ENCODE measurements at places on chromosomes 12 and 14.

GRCh38 chr14:38065106-38065762 is 142.5 kb upstream of the SSTR1 start:
- peak; percentile 44 for DNase-seq

GRCh38 chr12:119176267-119177055 is 2.3 kb upstream of the HSPB8 start:
- DNase-seq: no peak

- no peak for DNase-seq
These were observed 51.1 kb upstream of the VRK1 start for GRCh38 chr14:96746101-96746500.

- DNase-seq: no peak
These were observed 8.3 kb downstream of the ITPK1 start for GRCh38 chr14:93107453-93107852.

GRCh38 chr12:120656008-120656407 is 15.6 kb downstream of the CABP1 start:
- DNase-seq: no peak

DNA sequence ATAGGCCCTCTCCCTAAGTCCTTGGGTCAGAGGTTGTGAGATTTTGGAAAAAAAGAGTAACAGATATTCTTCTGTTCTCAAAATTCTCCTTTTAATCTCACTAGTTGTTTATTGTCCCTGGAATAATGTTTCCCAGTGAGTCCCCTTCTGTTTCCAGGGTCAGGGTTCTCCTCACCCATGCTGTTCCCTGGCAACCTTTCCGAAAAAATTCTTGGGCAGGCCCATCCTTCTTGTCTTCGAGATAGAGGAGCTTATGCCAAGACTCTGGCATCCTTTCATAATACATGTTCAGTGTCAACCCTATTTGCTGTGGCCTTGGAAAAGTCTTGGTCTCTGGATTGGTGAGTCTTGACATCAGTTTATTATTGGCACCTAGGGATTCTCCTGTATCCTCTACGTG is 212.4 kb upstream of the FAR2 start:
- DNase-seq: no peak

DNA sequence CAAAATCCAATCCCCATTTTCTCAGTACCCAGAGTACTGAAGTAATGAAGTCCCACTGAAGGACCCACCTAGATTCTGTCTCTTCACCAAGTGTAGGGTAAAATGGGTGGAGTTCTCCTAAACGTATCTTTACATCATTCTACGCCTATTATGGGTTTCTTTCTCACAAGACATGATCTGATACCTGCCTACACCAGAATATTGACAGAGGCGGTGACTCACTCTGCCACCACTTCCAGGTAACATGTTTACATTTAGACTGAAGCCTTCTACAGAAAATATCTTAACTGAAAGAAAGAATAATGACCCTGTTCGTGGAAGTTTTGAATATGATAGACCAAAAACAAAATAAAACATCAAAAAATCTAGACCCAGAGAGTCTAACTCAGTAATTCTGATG is 89.8 kb downstream of the BTG1 start:
- peak; percentile 34 for DNase-seq

DNA sequence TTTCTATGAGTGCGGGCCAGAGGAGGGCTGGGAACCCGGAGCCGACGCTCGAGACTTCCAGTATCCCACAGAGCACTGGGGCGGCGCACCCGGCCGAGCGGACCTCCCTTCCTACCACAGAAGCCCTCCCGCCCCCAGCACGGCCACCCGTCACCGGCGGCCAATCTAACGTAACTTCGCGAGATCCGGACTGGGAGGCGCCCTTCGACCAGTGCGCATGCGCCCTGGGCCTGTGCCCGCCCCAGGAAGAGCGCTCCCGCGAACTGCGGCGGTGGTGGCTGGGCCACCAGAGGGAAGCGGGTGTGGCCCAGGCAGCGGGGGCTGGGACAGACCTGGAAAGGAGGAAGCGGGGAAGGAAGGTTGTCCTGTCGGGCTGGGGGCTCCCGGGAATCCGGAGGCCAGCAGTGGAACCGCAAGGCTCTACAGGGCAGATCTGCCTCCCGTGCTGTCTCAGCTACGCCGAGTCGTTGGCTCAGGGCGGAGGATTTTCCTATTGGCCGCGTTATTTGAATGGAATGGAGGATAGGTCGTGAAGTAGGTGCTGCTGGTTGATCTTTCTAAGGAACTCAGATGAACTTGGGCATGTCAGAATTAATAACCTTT is at the start of gene PPP1R12A:
PPP1R12A (minus strand) TSS at position 77 of the 603 bp plus-strand sequence. CDS start 166 bp downstream, outside the sequence.
- peak; percentile 89 for DNase-seq

- DNase-seq: no peak
These were observed 133.0 kb upstream of the PRMT8 start for GRCh38 chr12:3357950-3358525.

DNA sequence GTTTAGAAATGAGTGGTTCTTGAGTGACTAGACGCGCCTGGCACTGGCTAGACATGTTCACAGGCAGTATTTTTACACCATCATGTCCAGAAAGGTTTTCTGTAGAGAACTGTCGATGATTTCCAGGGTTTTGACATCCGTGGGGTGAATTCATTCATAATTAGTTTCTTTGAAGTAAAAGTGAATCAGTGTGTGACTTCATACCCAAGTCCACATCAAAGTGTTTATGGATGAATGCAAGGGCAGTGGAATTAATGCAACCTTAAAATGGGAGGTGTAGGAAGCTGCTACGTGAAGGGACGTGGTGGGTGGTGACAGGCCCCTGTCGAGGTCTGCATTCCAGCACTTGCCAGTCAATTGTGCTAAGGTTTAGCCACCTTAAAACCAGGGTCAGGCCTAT is 38.4 kb upstream of the ELK3 start:
- no peak for DNase-seq

- DNase-seq: no peak
These were observed 24.2 kb downstream of the TRHDE start for GRCh38 chr12:72296389-72296788.
